NCI-H2171 (cell line): ENCODE measurements at places on chromosomes 7 and 10.

DNA sequence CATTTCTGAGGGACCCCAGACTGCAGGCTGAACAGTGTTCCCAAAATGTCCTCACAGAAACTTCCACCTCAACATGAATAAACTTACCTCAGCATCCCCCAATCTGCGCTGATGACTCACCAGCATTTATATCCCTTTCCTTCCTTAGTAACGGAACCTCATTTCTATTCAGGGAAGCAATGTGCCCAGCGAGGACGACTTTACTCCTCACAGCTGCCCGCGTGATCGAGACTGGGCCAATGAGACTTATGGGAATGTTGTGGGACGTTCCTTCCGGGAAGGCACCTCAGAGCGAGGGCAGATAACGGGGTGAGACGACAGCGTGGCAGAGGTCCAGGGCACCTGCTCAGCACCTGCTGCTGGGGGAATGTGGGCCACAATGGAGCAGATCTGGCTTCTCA is 73.1 kb upstream of the CAMK2B start:
- peak; percentile 39 for DNase-seq

- no peak for DNase-seq
Observed at GRCh38 chr10:77973276-77973675, 46.7 kb upstream of the DLG5 start.

GRCh38 chr10:59905066-59905730 is 1.2 kb downstream of the CCDC6 start:
- DNase-seq = no peak

DNA sequence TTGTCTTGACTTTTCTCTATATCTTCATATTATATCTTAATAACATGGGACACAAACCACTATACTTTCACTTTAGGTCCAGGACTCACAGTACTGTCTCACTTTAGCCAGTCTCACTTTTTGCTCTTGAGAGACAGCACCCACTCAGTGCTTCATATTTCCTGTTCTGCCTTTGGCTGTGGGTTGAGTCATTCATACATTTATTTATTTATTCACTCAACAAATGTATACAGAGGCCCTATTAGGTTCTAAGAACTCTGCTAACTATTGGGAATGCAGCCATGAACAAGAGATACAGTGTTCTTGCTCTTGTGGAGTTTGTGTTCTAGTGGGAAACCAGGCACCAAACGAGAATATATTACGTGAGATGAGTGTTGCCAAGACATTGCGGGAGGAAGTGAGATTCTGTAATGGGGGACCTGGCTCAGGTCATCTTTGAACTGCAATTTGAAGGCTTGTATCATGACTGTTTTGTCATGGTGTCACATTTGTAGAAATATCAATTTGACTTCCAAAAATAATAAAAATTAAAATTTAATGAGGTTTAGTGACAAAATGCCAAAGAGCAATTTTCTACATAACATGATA is 190.1 kb downstream of the SDHAF3 start:
- no peak for DNase-seq

GRCh38 chr10:103666087-103666761 is 172.7 kb downstream of the NEURL1 start:
- DNase-seq = no peak

DNA sequence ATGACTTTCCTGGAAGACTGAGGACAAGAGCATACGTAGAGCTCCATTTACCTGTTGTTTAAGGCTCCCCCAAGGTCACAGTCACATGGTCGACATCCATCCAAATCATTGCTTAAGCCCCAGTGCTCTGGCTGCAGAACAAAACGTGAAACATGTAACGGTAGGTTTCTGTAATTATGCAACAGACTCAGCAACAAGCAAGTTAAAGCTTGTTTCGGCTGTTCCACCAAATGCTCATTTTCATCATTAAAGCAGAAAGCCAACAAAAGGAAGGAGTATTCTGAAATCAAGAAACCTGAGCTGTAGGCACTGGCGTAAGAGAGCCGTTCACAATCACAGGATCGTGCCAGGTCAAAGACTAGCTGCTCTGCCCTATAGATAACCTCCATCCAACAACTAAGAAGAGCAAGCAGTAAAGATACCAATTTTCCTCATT is 30.0 kb downstream of the LAMB1 start:
- DNase-seq = peak; percentile 69

- no peak for DNase-seq
Observed at GRCh38 chr7:74143383-74143782, 30.8 kb upstream of the EIF4H start.

GRCh38 chr10:103144041-103144440 is 49.0 kb downstream of the NT5C2 start:
- DNase-seq = no peak

- peak; percentile 10 for DNase-seq
Observed at GRCh38 chr10:82462910-82463551, 588.0 kb downstream of the NRG3 start.

DNA sequence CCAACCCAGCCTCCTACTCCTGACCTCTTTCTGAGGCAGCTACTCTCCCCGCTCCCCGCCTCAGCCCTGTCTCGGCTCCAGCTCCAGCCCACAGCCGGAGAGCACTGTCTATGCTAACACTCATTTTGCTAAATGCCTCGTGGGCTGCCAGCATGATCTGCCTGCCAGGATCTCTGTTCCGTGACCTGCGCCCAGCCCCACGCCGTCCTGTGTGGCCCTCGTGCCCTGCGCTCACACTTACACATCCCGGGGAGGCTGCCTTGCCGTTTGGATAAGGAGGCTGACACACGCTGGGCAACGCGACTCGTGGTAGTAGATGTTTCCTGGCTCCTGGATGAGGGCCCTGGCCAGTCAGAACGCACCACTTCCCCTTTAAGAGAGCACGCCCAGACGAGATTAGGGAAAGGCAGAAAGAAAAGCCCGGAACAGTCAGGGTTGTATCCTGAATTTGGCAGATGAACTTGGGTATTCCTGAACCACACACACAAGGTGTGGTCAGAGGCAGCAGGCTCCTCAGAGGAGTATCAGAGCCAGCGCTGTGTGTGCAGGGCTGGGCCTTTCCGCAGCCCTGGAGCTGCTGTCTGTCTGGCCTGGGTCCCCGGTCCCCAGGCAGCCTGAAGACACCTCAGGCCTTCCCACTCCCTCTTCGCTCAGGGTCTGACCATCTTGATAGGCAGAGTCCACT is 97.7 kb upstream of the EFCAB10 start:
- DNase-seq = no peak

DNA sequence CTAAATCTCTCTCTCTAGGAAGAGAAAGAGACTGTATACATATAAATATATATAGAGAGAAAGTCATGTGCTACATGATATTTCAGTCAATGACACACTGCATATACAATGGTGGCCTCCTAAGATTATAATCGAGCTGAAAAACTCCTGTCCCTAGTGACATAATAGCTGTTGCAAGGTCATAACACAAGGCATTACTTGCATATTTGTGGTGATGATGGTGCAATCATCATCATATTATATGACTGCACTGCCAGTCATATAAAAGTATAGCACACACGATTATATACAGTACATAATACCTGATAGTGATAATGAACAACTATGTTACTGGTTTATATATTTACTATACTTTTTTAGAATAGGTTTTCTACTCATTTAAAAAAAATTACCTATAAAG is 316.7 kb downstream of the FGFR2 start:
- DNase-seq = no peak

GRCh38 chr7:11434366-11434765 is 397.6 kb downstream of the THSD7A start:
- no peak for DNase-seq

- DNase-seq = peak; percentile 12
Observed at GRCh38 chr7:117597755-117598154, 117.9 kb downstream of the CFTR start.

DNA sequence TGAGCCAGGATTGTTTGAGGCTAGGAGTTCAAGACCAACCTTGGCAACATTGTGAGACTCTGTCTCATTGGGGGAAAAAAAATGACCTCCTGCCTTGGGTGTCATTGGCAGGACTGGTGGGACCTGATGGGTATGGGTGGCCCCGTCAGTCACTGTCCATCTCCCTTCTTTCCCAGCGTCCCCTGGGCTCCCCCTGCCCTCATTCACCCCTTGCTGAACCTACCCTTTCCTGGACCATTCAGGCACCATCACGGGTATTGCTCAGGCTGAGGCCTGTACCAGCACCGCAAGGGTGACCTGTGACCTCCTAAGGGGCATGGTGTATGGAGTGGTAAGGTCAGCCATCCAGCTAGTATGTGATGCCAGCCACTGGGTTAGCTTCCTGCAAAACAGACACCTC is 19.4 kb downstream of the ASL start:
- DNase-seq = no peak

GRCh38 chr10:122054048-122055025 is 65.4 kb downstream of the TACC2 start:
- no peak for DNase-seq

- no peak for DNase-seq
Observed at GRCh38 chr7:128794020-128794419, 2.3 kb downstream of the CCDC136 start.

DNA sequence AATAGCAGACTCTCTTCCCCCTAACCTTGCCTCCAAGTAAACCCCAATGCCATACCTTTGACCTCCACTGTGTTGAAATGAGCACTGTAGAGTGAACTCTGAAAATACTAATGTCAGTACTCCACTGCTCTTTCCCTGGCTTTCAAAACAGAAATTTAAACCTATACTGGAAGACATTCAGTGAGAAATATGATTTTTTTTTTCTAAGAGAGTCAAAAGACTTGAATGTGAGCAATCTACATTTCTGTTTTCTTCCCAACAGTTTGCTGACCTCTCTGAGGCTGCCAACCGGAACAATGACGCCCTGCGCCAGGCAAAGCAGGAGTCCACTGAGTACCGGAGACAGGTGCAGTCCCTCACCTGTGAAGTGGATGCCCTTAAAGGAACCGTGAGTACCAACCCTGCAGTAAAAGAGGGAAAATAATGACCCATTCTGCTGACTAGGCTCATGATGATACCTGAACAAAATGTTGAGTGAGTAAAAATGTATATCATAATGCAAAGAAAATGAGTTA is 6.4 kb downstream of the VIM start:
- no peak for DNase-seq

DNA sequence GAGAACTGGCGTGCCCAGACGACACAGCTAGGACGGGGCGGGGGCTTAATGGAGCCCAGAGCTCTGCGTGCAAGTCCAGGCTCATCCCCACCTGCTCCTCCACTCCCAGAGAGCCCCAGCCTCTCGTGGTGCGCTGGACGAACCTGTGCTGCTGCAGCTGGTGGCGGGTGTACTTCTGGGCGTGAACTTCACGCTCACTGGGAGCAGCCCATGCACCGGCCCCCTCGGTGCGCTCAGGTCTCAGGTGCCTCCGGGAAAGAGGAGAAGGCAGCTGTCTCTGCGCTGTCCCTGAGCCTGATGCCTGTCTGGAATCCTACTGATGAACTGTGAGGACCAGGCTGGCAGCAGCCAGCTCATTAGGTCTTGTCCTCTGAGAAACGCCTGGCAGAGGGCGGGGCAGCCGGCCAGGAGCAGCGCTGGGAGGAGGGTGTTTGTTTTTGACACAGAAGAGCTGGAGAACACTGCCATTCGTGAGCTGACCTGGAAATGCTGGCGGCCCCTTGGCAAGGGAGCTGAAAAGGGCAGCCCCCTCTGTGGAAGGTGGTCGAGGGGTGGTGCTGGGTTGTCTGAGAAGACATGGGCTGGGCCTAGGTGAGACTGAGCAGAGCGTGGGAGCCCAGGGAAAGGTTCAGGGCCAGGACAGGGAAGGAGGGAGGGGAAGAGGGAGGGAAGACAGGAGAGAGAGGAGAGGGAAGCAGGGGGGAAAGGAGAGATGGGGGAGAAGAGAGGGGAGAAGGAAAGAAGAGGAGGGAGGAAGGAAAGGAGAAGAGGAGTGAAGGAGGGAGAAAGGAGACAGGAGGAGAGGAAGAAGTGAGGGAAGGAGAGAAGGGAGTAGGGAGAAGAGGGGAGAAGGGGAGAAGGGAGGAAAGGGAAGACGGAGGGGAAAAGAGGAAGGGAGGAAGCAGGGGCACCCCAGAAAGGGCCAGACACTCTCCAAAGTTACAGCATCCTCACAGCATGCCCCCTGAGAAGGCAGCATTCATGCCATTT is 53.5 kb upstream of the TNS3 start:
- DNase-seq = peak; percentile 90

DNA sequence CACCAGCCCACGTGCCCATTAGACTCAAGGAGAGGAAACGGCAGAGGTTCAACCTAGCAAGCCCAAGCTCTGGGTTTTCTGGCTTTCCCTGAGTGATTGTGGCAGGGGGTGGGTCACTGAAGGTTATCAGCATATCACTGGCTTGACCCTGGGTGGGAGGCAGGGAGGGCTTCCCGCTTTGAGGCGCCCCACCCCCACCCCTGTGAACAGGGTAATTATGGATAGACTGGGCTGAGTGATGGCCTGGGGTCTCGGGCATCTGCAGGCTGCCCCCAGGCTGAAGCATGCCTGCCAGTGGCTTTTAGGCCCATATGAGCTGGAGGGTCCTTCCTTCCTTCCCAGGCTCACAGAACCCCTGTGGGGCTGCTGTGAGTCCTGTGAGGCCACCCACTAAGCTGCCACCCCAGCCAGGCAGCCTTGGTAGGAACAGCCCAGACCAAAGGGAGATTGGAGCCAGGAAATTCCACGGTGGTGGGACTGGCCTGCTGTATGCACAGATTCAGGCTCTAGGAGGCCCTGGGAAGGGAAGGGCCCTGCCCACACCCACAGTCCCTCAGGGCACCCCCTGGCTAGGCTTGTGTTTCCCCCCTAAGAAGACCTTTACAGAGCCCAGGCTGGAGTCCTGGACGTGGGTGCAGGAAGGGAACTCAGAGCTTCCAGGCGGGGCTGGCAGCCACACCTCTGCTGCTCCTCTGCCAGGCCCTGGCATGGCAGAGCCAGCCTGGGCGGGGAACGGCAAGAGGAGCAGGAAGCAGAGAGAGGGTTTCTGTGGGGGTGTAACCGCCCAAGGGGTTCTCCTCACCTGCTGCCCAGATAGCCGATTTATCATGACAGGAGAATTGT is 33.1 kb downstream of the GPRIN2 start:
- DNase-seq = no peak

DNA sequence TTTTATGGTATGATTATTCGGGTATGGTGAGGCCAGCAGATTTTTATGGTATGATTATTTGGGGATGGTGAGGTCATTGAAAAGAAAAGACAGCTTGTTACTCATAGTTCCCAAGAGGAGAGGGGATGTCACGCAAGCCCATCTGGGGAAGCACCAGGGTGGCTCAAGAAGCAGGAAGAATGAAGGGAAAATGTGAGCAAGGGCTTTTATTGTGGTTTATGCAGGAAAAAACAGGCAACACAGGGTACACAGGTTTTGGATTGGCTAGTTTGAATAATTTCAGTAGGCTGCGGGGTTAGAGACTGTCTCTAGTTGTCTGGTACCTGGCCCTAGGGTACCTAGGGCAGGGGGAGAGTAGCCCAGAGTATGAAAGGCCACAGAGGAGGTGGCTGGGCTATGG is 26.8 kb upstream of the DGKI start:
- no peak for DNase-seq

DNA sequence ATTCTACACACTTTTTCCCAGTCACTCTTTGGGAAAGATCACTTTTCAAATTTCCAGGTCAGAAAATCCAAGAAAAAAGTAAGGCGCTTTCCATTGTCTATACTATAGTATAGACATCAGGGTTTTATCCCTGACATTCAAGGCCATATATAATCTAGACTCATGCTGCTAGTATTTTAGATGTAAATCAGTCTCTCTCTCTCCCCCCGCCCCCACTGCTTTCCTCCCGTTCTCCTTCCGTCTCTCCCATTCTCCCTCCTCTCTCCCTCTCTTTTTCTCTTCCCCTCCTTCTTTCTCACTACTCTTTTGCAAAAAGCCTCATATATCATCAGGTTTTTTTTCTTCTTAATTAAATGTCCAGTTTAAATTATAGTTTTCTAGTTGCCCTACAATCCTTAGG is 154.8 kb downstream of the PHF14 start:
- no peak for DNase-seq
